ENCODE measurements at places on chromosomes 4 and X. TPM values are rescaled to one million over a fixed set of nuclear protein-coding genes. Genes with fewer than 3 reads are reported as not detected.

Gene ADH4
- not detected for total RNA-seq

Gene SPCS3
- 38.7 TPM for total RNA-seq

Gene NWD2
- not detected for total RNA-seq

Gene INPP4B
- 7.6 TPM for total RNA-seq

Gene ABLIM2
- 0.58 TPM for total RNA-seq

Gene TRPC3
- 0.07 TPM for total RNA-seq

Gene SNX25
- 8.7 TPM for total RNA-seq

Gene MMRN1
- total RNA-seq: not detected

Gene ZNF41
- total RNA-seq: 3.5 TPM

Gene HTRA3
- total RNA-seq: 14.4 TPM

Gene ENAM
- total RNA-seq: not detected

Gene ZNF518B
- total RNA-seq: 3.6 TPM

Gene NOX1
- not detected for total RNA-seq

Gene PPP4R3C
- total RNA-seq: not detected

Gene DMRTC1
- total RNA-seq: not detected

Gene MAGEB1
- not detected for total RNA-seq

Gene TSPAN6
- 42.9 TPM for total RNA-seq

Gene FABP2
- total RNA-seq: not detected

All from A549 treated with RU486 at 1 μM for 4 hours (cell line).